ENCODE measurements at places on chromosomes 1 and 21. TPM values are rescaled to one million over a fixed set of nuclear protein-coding genes. Genes with fewer than 3 reads are reported as not detected.

DNA sequence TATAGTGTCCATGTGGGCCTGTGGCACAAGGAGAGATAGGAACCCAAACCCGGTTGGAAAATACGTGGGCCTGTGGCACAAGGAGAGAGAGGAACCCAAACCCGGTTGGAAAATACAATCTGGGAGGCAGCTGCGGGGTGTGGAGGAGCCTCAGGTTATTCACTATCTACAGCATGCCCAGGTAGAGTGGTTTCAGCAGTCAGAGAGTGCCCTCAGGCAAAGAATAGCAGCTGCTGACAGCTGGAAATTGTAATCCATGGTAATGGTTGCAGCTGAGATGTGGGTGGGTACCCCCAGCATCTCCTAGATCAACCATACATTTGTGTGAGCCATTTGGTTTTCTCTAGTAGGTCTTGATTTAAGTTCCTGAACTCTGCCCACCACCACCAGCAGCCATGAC is 25.8 kb upstream of the MGST3 start:
- no peak for DNase-seq

DNA sequence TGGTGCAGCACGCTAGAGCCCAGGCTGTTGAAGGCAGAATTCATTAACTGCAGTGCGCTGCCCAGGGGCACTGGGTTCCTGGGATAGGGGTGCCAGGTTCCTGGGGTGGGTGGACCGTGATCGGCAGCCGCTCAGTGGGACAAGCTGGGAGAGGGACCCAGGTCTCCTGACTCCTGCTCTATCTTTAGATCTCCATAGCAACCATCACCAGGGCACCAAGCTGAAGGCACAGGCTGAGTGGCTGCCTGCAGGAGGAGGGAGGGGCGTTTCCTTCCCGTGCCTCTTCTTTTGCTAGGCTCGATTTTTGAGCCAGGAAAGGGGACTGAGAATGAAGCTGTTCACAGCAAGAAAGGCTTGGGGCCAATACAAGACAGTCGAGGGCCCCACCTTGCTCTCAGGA is 20.9 kb upstream of the CDCP2 start:
- no peak for DNase-seq

GRCh38 chr1:71087713-71088112 is 6.9 kb upstream of the ZRANB2 start:
- DNase-seq: no peak

The MRPS21 gene
- 45.9 TPM for total RNA-seq

The IFNLR1 gene
- 11.7 TPM for total RNA-seq

The LAMC2 gene
- total RNA-seq: 24.9 TPM

The TCHH gene
- total RNA-seq: 0.15 TPM

Data from lower lobe of right lung (tissue), 2 donors.